Hematopoietic multipotent progenitor cell treated with erythropoietin and hydrocortisone succinate and interleukin-3 and kit ligand, for 15 days (in vitro differentiated cells): ENCODE measurements at places on chromosomes 5 and 9.
A peak's percentile ranks its signal among the peaks of the same experiment; 100 is the strongest.

DNA sequence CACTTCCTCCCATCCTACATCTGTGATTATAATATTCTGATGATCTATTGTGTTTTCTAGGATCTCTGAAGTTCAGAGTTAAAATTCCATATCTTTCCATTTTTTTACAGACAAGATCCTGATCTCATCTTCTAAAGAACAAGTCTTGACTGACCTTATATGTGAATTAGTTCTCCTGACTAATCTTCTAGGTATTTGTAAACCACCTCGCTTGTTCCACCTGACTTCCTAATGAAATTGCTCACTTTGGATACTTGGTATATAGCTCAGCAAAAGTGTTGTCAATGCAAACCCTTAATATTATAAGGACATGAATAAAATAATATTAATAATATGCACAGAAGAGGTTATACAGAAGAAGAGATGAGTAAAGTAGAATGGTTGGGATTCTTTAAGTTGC is 68.2 kb upstream of the NR4A3 start:
- DNase-seq, result no peak

GRCh38 chr5:93305984-93306383 is 275.0 kb downstream of the NR2F1-AS1 start:
- DNase-seq, result no peak

- peak; percentile 13 for DNase-seq
Observed at GRCh38 chr9:5799314-5799713, 33.6 kb downstream of the ERMP1 start.

- DNase-seq, result no peak
Observed at GRCh38 chr5:100273846-100274580, 261.2 kb upstream of the FAM174A start.

DNA sequence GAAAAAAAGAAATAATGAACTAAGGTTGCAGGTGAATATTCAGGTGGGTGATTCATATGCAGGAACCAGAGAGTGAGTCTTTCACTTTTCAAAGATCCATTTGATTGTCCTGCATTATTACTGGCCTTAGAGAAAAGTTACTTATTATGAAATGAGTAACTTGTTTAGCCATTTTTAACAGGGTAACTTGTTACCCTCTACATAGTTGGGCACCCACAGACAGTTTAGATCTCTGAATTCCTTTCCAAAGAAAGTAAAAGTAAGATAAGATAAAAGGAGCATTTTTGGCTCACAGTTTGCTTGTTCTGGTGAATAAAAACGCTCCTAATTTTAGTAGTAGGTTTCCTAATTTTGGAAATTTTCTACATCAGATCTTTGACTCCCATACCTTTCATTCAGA is 54.1 kb upstream of the DAB2 start:
- DNase-seq, result no peak

DNA sequence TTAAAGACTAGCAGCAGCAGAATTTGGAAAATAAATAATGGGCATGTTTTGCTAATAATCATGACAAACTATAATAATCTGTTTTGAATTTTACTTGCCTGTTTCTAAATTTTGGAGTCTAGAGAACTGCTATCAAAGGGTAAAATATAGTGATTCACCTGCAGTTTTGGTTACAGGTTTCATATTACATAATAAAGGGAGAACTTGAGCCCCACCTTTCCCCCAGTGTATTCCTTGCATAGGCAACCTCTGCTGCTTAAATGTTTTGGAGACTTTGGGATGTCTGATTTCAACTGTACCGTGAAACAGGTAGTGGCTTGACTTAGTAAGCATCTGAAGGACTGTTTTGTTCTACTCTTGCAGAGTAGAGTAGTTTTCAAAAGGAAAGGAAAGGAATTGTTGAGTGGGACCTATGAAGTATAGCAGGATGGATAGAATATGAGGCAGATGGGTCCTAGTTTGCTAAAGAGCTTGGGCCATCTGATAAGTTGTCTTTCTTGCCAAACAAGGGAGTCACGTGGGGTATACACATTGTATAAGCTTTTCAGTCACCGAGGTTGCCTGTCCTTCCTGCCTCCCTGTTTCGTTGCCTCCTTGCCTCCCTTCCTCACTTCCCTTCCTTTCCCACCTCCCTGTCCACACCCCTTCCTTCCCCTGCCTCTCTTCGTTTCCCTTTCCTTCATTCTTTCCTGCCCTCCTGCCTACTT is 19.1 kb downstream of the CREBRF start:
- no peak for DNase-seq

GRCh38 chr5:175383350-175383749 is 60.6 kb downstream of the DRD1 start:
- no peak for DNase-seq

- no peak for DNase-seq
Observed at GRCh38 chr5:135578685-135579341, at the start of gene CXCL14. Gene CXCL14, minus strand, starts transcription at chr5:135578991. Its CDS starts 213 bp downstream, at chr5:135578778.

DNA sequence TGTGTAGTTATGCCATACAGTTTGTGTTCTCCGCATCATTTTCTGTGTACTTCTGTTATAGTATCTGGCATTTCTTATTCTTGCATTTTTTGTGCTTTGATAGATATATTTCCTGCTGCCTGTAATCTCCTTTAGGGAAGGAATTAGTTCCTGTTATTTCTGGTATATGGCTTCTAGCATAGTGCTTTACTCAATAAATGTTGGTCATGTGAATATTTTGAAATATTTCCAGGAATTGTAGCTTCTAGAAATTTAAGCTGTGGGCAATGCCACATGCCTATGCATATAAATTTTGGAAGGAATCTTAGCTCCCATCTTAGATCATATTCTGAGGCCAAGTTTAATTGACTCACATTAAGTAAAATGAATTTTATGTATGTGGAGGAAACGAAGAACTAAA is 11.5 kb upstream of the PRRC1 start:
- DNase-seq, result no peak

DNA sequence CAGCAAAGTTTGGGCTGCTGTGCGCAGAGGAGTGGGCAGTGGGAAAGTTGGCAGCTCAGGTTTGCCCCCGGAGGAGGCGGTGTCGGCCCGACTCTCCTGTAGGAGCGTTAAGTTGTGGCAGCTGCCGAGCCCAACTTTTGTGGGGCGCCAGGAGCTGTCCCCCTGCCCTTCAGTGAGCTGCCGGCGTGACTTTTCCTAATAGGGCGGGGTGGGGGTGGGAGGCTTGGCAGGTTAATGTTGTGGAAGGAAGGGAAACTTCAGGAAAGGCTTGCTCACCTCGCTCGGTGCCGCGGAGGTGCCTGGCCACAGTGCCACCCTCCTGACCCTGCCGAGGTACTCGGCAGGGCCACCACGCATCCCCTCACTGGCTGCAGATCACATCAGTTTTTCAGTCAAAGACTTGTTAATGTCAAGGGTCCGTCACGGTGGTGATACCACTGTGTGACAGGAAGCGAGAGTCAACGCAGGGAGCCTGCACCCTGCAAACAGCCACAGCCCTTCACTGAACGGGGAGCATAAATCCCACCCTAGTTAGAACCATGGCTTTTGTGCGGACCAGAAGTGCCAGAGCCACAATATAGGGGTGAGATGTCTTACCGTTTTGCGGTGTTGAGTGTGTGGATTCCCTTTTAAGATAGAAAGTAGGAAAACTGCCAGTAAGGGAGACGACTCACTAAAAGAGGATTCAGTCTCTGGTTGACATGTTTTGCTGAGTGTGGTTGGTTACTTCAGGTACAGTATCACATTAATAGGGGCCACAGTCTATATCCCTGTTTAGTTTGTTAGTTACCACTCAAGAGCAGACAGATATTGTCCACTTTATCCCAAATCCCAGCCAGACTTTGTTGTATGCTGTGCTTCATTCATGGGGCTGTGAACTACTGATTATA is 796 bp downstream of the LNPEP start:
- DNase-seq, result peak; percentile 17

DNA sequence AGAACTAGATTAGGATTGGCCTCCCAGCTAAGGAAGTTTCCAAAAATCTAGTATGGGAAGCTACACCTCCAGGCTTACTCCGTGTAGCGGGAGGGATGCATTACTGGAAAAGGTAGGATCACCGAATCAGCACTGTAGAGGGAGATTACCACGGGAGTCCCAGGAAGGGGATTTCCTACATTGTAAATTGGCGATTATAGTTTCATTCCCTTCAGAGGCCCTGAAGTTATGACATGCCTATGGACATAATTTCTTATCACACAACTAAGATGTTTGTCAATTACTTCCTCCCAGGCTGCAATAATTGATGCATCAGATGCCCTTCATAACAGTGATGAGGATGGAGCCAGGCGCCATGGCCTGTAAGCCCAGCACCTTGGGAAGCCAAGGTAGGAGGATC is 71.2 kb upstream of the NR4A3 start:
- no peak for DNase-seq

DNA sequence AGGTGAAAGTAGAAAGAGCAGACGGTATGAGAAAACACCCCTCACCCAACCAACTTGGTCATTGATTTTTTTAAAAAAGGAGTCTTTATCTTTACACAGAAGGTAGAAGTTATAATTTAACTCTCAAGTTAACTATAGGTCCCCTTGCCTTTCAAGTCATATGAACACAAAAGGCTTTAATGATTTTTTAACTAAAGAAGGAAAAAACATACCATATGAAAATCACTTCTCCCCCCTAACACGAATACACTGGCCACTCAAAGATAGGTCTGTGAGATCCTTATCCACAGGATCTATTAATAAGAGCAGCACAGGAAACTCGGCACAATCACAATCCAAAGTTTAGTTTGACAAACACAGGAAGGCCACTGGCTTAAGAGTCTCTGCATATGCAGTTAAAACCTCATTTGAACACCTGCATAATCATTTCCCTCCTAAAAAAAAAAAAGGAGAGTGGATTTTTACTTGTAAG is 138.0 kb downstream of the ENC1 start:
- no peak for DNase-seq

- no peak for DNase-seq
Observed at GRCh38 chr5:123208668-123209501, 119.8 kb downstream of the PRDM6 start.

DNA sequence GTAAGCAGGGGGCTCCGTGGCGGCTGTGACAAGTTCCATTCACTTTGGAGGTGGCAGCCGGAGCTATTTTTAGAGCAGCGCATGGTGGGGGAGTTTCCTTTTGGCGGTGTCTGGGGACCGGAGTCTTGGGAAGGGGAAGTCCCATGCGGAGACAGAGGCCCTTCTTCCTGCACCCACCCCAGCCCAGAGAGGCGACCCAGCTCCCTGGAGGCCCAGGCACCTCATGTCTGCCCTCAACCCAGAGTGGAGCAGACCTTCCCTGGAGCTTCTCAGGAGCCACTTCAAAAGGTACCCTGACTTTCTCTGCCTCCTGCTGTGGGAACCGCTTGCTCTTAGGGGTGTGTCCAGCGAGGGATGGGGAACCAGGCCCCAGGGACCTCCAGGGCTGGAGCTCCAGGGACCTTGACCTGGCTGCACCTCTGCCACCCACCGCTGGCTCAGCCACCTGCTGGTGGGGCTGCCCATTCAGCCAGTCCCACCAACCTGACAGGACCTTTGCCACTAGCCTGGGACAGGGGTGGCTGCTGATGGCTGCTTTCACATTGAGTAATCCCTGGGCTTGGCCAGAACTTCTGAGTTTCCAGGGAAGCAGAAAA is 34.1 kb downstream of the NEK6 start:
- no peak for DNase-seq

DNA sequence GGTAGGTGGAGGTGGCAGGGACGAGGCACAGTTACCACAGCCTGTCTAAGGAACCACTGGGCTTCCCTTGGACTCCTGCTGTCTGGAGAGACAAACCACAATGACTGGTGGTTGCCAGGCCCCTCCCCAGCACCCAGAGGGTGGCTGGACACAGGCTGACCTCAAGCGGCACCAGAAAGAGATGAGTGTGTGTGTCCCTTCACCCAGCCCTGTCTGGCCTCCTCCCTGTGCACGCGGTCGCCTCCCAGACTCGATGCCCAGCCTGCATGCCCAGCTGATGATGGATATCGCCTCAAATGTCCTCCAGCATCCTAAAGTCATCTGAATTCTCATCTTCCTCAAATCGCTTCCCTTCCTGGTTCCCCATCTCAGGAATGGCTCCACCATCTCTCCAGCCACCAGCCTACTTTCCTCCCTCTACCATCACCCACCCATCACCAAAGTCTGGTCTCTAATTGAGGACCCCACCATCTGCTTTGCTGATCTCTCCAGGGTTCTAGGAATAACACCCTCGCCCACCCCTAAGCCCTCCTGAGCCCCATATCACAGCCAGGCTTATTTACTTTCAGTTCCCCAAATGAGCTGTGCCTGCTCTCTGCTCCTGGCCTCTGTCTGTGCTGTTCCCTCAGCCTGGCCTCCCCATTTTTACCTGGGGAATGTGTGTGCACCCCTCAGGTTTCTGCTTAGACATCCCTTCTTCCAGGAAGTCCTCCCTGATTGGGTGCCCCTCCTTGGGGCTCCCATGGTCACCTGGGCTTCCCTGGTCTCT is 52.5 kb upstream of the GGTA1 start:
- no peak for DNase-seq

DNA sequence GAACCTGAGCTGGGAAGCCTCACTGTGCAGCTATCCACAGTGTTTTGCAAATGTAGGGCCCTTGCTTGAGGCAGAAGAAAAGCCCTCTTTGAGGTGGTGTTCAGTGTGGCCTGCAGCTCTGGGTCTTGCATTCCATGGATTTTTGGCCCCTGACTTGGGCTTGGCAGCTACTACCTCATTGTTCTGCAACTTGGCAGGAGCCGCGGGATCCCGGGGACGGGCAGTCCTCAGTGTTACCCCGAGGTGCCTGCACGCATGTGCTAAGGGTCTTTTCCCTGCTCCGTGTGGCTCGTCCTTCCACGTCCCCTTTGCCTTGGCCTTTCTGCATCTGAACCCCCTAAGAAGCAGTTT is 39.8 kb downstream of the NEK6 start:
- DNase-seq, result no peak

GRCh38 chr9:132023419-132024180 is 56.1 kb downstream of the MED27 start:
- no peak for DNase-seq

DNA sequence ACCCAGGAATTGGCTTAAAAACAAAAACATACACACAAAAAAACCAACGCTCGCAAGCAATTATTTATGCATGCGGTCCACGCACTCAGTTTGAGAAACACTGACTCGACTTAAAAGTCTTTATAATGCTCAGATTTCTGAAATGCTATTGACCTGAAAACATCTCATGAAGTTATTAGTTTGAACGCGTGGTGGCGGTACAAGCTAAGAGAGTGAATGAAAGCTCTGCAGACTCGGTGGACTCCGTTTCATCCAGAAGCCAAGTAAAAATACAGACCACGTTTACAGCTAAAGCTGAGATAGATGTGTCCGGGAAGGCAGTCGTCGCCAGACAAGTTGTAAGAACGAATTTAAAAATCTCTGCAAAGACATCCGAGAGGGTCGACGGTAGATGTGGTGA is at the start of gene PCDHB6:
Gene PCDHB6 (plus strand): TSS at position 246 of the 400 bp plus-strand sequence. CDS start 201 bp downstream, outside the sequence.
- DNase-seq, result no peak
